ENCODE measurements at places on chromosomes 6 and 20.

DNA sequence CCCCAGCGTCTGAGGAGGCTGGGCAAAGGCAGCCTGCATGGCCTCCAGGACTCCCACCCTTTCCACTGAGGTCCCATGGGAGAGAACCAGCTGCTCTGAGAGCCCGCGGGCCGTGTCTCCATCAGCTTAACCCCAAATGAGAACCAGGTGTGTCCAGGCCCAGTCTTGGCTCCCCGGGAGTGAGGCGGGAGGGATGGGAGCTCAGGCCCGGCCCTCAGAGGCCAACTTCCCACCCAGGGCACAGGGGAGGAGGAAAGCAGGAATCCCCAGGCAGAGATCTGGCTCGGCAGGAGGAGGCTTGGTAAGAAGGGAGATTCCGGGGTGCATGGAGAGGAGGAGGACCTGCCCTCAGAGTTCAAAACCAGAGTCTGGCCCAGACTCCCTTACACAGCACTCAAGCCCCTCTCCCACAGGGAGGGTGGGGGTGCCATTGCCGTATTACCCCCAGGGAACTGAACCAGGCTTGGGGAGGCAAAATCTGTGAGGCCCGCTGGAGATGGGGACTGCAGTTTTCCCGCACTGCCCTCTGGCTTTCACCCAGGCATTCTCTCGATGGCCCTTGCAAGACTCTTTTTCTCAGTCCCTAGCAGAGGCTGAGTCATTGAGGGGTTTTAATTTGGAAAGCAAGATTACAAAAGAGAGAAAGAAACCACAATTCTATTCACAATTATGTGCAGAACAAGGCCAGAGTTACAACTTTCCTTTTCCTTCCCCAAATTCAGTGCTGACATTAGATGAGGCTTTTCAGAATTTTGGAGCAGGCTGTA, 17.1 kb downstream of the FOXF2 start:
- DNase-seq = no peak

- DNase-seq = no peak
These were observed 955.4 kb upstream of the ADGRB3 start for GRCh38 chr6:67679566-67680296.

GRCh38 chr6:40512340-40512739, 74.8 kb downstream of the LRFN2 start:
- DNase-seq = no peak

DNA sequence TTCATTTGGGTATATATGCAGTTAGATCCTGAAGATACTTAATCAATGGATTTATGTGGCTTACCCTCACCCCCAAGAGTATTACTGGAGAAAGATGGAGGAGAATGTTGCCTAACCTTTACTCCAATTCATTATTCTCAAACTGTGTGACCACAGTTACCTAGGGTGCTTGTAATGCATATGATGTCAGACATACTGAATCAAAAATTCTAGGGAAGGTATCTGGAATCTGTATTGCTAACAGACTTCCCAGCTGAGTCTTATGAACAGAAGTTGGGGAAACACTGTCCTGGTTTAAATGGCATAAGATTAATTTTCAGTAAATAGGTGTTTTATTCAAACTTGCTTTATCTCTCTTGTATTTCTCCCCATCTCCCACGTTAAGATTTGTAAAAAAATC, 83.9 kb downstream of the PKIB start:
- no peak for DNase-seq

GRCh38 chr6:73032586-73032985, 192.7 kb downstream of the KHDC1L start:
- DNase-seq = peak; percentile 5

DNA sequence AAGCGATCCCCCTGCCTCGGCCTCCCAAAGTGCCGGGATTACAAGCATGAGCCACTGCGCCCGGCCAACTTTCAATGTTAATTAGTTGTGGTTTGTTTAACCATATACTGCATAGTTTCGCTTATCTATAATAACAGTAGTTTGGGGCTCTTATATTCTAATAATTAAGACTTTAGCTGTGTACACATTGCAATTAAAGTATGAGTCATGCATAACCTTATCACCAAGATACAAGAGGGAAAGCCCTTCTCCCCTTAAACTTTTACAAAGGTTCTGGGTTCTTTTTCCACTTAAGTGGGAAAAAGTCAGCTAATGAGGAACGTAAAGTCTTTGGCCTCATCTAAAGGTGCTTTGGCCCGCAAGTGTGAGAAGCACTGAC, 3.2 kb upstream of the MCCD1 start:
- DNase-seq = no peak

GRCh38 chr6:117840541-117840983, 66.5 kb upstream of the SLC35F1 start:
- no peak for DNase-seq

DNA sequence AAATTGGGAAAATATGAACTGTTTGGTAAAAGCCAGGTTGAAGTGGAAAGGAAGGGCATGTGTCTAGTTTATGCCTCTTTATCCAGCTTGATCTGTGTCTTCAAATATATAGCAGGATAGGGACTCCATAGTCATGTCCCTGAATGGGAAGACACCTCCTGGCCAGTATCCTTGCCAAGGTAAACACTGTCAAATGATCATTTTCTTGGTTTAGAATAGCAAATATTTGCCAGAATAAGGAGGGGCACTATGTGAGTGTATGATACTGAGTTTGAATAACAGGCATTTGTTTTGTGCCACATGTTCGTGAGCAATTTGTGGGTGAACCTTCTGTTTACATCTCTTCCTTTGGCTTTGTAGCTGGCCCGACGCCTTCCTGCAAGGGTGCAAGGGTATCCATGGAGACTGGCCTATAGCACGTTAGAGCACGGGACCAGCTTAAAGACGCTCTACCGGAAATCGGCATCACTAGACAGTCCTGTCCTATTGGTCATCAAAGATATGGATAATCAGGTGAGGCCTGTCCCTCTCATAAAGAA, 34.2 kb upstream of the HINT3 start:
- DNase-seq = no peak

DNA sequence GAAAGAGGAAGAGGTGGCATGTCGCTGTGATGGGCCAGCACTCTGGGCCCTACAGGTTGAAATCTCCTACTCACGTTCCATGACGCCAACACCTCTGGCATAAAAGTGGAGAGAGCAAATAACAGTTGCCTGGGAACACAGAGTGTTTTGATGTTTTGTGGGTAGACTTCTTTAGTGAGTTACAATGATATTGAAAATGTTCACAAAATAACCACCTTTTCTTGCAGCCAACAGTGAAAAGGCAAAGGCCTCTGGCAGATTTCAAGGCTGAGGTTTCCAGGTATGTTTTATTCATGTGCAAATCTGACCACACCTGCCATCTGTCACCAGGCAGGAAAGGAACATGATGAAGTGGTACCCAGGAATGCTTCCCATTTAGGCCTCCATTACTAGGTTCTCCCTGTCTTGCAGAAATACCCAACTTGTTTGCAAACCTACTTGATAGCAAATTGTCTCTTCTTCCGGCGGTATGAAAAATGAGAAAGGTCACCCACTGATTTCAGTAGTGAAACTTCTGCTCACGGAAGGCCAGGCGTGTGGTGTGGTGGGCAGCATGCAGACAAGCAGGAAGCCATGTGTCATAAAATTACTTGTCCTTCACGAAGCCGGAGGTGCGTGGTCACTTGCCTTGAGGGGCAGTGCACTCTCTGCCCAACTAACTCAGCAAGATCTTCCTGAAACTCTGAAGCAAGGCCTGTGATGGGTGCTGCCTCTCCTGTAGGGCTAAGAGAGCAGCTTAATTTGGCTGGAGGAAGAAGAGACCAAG, 299.1 kb upstream of the PRDM1 start:
- no peak for DNase-seq

DNA sequence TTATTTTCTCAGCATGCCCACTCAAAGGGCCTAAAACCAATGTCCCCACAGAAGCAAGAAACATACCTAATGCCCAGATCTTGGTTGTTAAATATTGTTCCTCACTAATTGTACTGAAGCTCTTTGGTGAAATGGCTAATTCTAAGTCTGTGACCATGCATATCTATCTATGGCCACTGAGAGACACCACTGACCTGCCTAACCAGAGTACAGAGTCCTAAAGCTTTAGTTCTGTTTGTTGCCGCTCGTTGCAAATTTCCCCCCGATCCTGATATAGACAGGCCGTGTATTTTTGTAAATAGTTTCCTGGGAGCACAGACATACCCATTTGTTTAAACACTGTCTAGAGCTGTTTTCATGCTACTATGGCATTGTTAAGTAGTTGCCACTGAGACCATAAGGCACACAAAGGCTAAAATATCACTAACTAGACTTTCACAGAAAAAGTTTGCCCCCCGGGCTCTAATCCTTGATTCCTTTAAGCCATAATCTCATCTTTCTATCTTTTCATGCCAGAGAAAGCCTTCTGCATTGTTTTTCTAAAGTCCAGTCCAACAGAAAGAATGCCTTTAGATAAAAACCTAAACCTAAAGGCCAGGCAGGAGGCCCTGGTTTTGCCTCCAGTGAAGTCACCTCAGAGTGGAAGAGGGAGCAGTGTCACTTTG, 48.7 kb downstream of the DNAAF9 start:
- DNase-seq = no peak

GRCh38 chr20:50092436-50092835, 20.5 kb downstream of the UBE2V1 start:
- DNase-seq = no peak

DNA sequence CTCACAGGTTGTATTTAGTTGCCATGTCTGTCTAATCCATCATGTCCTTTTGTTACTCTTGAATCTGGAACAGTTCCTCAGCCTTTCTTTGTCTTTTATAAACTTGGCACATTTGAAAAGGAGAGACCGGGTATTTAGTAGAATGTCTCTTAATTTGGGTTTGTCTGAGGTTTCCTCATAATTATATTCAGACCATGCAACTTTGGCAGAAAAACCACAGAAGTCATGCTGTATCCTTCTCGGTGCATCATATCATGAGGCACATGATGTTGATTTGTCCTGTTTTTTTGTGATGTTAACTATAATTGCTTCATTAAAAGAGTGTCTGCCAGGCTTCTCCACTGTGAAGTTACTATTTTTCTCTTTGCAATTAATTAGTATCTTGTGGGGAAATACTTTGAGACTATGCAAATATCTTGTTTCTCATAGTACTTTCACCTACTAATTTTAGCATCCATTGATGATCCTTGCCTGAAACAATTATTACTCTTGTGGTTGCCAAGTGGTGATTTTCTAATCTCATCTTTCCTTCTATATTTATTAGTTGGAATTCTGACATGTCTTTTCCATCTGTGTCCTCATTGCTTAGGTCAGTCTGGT, 837.3 kb downstream of the DHX35 start:
- DNase-seq = no peak

DNA sequence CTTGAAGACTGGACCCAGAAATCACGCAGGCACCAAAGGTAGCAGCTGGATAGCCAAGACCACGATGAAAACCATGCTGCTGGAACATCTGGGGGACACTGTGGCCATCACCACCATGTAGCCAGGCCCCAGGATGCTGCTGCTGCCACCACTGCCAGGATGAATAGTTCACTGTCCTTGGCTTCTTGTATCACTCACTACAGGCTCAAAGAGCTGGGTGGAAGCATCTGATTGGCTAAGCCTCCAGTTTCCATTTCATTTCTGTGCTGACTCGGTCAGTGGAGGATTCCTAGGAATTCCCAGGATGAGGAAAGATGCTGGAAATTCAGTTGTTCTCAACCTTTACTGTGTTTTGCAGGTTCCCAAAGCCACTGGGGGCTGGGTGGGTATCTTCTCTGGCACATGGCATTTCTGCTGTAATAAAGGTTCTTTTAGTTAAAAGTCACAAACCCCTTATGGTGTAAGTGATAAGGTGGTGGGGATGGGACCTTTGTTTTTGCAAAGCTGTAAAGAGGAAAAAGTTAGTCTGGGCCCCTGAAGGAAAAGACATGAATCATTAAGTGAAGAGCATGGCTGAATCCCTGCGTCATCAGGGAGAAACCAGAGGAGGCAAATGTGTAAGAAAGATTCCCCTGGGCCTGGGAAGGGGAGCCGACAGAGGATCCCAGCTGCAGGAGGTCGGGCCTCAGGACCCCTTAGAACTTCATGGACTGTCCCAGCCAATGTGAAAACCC, 75.6 kb upstream of the RNF24 start:
- peak; percentile 19 for DNase-seq

GRCh38 chr20:46364670-46365486, 41.5 kb downstream of the ELMO2 start:
- DNase-seq = no peak

DNA sequence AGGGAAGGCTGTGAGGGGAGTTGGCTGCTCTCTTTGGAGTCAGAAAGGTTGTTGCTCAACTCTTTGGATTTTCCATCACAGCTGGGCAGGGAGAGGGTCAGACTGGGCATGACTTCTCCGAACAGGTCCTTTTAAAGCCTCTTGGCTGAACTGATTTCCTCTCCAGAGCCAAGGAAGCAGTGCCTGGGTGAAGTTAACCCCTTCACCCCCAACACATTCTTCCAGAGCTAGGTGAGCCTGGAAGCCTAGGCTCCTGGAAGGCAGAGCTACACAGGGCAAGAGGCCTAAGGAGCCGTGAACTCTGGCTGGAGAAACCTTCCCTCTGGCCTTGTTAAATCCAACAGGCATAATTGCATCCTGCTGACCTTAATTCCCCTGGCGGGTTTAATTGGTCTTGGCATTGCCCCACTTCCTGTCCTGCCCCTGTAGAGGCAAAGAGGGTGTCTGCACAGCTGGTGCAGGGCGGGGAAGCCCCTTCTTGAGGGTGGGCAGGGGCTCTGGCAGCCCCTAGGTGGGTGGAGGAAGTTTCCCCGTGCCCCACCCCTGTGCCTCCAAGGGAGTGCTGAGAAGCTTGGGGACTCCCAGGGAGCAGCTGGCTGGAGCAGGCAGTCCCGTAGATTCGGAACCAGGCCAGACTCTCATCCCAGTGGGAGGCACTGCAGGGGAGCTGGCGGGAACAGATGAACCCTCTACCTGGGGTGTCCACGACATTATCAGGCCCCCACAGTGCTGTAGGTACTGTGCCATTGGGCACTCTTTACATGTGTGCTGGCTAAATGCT, 3.6 kb upstream of the MYLK2 start:
- no peak for DNase-seq

DNA sequence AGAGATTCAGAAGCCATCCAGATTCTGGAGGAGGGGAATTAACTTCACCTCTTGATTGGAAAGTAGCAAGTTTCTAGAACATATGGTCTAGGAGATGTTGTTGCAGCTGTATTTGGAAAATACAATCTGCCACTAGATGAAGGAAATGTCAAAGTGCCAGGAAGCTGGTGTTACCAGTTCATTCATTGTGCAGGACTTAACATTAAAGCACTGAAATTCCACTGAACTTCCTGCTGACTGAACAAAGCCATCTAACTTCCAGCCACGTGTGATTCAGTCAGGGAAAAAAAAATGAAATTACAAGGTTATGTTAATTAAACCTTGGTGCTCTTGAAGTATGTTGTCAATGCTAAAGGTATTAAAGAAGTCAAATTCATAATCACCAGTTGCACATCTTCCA, 321.5 kb upstream of the SASH1 start:
- DNase-seq = no peak

DNA sequence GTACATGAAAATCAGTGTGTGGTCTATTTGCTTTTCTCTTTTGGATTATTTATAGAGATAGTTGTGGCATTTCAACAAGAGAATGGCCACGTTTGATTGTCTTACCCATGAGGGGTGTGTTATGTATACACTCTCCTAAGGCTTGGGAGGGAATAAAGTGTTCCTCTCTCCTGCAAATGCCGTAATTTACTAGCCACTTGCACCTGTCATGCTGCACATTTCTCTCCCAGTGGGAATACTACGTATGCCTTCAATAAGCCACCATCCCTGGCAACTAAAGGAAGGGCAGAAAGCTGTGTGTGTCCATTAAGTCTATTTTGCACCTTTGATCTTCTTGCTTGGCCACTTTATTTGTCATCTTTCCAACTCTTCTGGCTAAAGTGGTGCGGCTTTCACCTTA, 541.2 kb downstream of the QKI start:
- DNase-seq = no peak

GRCh38 chr6:6006428-6007365, at the start of gene NRN1:
NRN1 (minus strand) TSS chr6:6006925; CDS start chr6:6006749, 176 bp downstream.
- no peak for DNase-seq

- peak; percentile 52 for DNase-seq
These were observed 197.9 kb upstream of the FOXQ1 start for GRCh38 chr6:1113916-1114540.

Data from kidney glomerular epithelial cell (primary cell).